Fibroblast of mammary gland (primary cell): ENCODE measurements at places on chromosomes 13 and 19.

DNA sequence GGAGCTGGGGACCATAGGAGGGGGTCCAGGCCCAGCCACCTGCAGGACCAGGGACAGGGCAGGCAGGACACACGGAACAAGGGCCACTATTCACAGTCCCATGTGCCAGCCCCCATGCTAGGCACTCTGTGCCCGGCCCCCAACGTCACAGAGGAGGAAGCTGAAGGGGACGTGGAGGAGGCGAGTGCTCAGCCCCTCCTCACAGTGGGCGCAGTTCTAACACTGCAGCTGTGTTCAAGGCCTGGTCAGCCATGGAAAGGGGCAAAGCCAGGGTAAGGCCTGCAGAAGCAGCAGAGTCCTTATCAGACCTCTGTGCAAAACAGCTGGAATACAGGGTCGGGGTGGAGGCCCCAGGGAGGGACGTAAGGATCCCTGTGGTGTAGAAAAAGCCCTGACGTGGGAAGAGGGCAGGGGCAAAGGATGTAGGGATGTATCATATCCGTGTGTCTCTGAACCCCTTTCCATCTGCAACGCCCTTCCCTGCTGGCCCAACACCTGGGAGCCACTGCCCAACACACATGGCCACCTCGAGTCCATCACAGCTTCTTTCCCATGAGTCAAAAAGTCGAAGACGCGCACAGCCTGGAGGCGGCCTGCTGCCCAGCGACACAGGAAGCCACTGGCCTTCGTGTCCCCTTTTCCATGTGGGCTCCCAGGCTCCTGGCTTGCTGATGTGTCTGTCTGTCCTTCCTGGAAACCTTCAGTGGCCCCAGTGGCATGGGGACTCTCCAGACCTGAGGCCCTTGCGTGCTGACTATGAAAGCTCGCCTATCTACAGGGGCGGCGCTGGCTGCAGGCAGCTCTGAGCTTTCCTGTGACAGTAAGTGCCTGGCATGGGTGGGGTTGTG lies 28.0 kb downstream of the SH3GL1 start:
- DNase-seq = no peak

GRCh38 chr13:40613192-40613818 lies 53.1 kb downstream of the FOXO1 start:
- no peak for DNase-seq

DNA sequence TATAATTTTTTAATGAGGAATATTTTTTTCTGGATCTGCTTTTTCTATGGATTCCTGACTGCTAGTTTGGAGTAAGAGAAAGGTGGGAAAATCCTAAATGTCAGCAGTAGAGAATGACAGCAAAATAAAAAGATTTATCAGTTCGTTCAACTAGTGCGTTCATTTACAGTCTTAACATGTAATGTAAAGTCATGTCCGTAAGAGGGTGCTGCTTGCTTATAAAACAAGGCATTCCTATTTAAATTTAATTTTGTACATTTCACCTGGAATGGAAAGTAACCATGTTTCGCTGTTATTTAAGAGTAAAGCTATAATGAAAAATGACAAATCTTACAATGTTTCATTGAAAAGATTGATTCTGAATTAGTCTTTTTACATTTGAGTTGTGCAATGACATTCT lies 76.6 kb downstream of the ZMYM2 start:
- peak; percentile 15 for DNase-seq

DNA sequence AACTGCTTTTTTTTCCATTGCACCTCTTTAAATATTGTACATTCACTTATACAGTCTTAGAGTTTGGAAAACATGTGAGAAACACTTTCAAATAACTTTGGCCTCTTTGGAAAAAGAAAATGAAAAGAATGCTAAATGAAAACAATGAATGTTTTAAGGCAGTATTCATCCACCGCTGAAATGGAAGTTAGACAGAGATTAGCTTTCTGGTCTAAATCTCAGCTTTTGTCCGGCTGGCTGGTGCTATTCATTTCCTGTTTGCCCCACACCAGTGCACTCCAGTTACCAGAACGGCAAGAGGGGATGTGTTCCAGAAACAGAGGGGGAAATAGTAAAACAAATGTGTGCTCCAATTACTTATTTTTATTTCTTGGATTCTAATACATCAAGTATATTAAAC lies 1201.3 kb downstream of the EFNB2 start:
- DNase-seq = no peak

GRCh38 chr19:814152-815078 lies 7.3 kb downstream of the PLPPR3 start:
- DNase-seq = no peak

DNA sequence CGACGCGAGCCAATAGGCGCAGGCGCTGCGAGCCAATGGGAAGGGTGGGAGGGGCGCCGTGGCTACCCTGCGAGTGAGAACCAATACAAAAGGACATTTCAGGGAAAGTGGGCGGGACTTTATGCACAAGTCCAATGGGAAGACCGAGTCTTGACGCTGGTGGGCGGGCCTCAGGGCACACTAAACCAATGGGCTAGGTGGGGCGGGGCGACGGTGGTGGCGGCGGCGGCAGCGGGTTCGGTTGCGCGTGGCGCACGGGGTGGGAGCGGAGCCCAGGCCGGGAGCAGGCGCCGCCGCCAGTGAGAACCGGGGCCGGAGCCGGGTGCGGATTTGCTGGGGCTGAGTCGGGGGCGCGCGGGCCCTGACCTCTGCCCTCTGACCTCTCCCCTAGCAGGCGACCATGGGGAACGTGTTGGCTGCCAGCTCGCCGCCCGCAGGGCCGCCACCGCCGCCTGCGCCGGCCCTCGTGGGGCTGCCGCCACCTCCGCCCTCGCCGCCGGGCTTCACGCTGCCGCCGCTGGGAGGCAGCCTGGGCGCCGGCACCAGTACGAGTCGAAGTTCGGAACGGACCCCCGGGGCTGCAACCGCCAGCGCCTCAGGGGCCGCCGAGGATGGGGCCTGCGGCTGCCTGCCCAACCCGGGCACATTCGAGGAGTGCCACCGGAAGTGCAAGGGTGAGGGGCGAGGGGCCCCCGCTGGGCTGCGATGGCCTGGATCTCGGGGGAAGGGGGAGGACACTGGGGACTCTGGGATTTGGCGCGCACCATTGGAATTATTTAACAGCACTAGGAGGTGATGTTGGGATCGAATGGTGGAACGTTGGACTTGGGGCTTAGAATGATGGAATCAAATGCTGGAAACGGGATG lies at the start of gene TOMM40:
TSS of gene TOMM40 (plus strand) at position 239 of the 867 bp plus-strand sequence. CDS start at position 401, 162 bp downstream.
- no peak for DNase-seq

DNA sequence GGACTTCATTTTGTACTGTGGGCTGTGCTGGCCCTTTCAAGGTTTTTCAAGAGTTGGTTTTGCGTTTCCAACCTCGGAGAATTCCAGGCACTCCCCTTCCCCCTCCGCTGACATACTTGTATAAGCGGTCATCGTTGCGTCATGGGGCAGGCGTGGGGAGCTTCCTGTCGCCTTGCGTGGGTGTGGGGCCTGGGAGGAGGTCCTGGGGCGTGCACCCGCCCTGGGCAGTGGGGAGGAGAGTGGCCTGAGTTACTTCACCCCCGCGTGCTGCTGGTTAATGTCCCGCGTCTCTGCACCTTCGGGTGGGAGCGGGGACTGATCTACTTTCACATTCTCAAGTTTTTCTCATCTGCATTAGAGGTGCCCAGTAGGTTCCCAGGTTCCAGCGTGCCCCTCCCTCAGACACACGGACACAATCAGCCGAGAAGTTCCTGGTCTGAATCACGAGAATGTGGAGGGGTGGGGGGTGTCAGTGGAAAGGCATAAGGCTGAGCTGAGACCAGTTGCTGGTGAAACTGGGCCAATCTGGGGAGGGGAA lies 4.1 kb downstream of the IER2 start:
- DNase-seq = peak; percentile 95

DNA sequence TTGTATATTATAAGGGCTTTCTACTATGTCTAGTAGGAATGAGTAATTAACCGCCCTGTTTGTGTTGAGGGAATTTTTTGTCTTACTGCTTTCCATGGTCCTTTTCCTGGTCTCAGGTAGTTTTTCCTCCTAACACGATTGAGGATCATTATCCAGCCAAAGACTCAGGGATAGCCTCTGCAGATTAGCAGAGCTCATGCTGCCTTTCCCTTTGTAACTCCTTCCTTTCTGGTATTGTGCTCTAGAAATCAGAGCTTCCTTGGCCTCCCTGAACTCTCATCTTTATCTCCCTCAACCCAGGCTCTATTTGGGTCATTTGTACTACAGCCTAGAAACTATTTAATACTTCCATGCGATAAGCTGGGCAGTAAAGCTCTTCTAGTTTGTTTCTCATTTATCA lies 142.1 kb downstream of the PDS5B start:
- no peak for DNase-seq

GRCh38 chr13:23687614-23688013 lies 117.4 kb downstream of the TNFRSF19 start:
- DNase-seq = no peak

DNA sequence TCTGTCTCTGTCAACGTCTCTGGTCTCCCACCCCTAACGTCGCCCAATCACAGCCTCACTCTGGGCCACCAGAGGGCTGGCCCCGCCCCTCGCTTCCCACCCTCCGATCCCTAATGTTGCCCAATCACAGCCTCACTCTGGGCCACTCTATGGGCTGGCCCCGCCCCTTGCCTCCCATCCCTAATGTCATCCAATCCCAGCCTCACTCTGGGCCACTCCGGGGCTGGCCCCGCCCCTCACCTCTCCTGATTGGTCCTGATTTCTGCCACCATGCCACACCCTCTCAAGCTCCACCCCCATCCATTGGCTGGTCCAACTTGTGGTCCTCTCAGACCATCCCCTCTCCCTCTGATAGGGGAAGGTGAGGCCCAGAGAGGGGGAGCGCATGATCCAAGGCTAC lies 24.9 kb downstream of the CELF5 start:
- no peak for DNase-seq

GRCh38 chr13:101773062-101773461 lies 320.6 kb downstream of the ITGBL1 start:
- DNase-seq = peak; percentile 20

DNA sequence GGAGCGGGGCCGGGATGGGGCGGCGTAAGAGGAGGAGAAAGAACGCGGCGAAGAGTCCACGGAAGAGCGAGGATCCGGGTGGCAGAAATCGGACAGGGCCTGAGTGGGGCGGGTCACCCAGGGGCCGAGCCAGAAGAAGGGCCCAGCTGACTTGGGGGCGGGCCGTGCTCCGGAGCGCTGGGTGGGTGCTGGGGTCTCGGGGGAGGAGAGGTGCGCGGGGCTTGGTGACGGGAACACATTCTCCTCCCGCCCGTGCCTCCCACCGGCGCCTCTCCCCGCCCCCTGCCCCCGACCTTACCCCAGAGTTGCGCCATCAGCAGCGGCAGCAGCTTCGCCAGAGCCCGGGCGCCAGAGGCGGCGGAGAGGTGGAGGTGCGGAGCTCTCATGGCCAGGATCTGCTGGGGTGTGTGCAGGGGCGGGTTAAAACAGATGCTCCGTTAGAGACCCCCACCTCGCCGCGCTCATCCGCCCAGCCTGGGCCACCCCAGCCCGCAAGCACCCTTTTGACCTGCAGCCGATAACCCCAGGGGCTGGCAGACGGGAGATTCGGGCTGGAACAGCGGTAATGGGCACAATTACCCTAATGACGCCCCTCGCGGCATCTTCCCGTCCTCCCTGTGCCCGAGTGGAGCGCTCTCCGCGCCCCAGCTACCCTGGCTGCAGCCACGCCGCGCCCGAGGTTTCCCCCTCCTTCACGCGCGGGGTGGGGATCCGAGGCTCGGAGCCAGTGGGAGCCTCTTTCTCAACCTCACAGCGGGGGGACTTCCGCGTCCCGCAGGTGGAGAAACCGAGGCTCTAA lies 565 bp downstream of the KLK10 start:
- DNase-seq = no peak

GRCh38 chr19:17246681-17247425 lies 1.1 kb upstream of the NR2F6 start:
- DNase-seq = peak; percentile 41

DNA sequence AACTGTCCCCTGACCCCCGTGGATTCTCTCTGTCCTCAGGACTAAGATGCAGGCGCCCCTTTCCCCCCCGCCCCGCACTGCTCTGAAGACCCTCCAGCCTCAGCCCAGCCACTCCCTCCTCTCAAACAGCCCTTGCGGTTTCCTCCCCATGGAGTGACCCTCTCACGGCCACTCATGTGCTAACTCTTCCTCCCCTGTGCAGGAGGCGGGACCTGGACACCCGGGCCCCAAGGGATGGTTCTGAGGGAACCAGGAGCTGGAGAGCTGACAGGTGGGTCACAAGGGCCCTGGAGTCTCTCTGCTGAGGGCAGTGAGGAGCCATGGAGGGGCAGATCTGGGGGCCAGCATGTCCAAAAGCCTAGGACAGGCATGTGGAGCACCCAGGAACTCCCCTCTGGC lies 1.9 kb downstream of the ISOC2 start:
- no peak for DNase-seq

- no peak for DNase-seq
These were observed 375.5 kb downstream of the IRS2 start for GRCh38 chr13:109410868-109411267.

DNA sequence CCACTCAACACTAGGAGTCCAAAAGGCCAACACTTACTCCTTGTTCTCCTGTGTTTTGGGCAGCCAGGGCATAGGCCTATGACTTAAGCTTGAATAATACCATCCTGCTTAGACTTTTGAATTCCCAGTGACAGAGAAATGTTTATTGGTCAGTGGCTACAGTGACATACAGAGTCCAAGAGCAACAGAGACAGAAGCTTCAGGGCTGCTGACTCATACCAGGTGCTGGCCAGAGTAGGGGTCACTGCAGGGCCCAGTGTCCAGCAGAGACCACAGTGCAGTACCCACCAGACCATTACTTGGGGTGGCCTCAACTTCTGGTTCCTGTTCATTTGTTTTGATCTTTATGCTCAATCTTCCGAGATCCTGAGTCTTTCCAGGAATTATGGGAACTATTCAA lies 6.0 kb upstream of the FREM2 start:
- no peak for DNase-seq

DNA sequence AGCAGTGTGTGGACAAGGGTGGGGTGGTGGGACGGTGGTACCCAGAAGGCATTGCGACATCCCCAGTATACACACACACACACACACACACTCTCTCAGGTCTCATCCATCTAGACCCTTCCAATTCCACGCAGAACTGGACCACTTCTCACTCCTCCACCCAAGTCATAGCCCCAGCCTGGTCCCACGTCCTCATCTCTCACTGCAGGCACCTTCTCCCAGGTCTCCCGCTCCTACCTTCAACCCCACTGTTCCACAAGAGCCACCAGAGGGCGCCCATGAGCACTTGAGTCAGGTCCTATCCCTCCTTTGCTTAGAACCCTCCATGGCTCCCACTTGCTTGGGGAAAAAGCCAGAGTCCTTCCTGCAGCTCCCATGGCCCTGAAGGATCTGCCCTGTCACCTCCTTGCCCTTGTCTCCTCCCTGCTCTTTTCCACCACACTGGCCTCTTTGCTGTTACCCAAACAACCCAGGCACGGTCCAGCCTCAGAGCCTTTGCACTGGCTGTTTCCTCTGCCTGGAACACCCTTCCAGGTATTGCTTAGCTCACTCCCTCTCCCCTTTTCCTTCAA lies 62.6 kb downstream of the IER2 start:
- peak; percentile 63 for DNase-seq
